ENCODE measurements at places on chromosomes 4 and X.
A peak's percentile ranks its signal among the peaks of the same experiment; 100 is the strongest.

DNA sequence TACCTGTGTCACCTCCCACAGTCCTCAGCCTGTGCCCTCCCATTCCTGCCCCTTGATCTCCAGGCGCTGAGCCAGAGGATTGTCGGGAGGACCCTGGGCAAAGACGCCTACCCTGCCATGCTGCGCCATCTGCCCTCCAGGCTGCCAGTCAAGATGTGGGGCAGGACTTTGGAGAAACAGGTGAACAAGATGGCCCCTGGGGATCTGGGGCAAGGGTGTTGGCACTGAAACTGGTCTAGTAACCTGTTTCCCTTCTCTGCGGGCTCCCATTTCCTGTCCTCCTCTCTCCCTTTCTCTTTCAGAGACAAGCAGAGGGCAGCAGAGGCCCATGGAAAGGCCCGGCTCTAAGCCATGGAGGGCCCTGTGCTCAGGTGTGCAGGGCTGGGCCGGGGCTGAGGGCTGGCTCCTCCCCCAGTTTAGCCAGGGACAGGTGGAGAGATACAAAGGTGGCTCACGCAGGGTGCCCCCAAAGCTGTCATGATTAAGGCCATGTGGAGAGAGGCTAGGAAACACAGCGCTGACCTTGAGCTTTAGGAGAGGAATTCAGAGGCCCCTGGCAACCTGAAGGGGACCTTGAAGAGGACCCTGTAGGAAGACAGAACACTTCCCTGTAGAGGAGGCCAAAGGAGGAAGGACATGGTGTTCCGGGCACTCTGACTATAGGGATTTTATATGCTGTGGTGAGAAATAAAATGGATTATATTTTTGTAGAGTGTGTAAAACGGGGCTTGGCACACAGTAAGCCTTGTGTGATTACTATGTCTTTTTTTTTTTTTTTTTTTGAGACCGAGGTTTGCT lies at the start of gene GLOD5:
TSS of gene GLOD5 (plus strand) at position 74 of the 798 bp plus-strand sequence. CDS start at position 118, 44 bp downstream.
- no peak for DNase-seq

- DNase-seq, result no peak
These were observed 11.2 kb upstream of the CXCR3 start for GRCh38 chrX:71629467-71629866.

- no peak for DNase-seq
These were observed 166.8 kb downstream of the SHROOM3 start for GRCh38 chr4:76601791-76602190.

DNA sequence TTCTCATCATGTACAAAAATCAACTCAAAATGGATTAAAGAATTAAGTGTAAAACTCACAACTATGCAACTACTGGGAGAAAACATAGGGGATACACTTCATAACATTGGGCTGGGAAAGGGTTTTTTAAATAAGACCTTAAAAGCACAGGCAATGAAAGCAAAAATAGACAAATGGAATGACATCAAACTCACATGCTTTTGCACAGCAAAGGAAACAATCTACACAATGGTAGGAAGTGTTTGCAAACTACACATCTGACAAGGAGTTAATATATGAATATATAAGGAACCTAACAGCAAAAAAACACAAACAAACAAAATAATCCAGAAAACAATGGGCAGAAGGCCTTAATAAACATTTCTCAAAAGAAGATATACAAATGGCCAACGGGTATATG lies 57.9 kb downstream of the FREM3 start:
- no peak for DNase-seq

- no peak for DNase-seq
These were observed 64.3 kb downstream of the SCML2 start for GRCh38 chrX:18290200-18290599.

- DNase-seq, result no peak
These were observed 83.8 kb downstream of the FAM53A start for GRCh38 chr4:1600211-1600780.

DNA sequence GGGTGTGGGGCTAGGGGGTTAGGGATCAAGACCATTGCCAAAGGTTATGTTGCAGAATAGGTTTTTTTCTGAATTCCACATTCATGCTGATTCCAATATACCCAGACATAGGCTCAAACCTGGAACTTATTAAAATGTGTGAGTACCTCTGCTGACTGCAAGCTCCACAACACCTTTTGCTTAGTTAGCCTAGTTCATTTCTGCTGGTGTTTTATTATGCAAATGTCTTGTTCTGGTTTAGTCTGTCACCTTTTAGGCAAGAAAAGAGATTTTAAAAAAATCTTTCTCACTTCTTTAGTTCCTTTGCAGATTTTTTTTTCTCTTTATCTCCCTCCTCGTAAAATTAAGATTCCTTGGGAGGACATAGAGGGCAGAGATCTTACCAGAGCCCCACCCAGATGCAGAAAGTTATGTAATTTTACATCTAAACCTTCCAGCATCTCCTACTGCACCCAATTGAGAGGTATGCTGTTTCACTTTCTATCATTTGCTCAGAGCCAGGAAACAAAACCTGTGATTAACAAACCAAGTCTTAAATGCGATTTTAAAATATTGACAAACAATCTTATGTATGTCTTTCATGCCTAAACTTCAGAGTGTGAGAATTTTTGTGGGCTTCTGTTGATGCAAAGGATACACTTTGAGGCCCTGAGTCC lies 190.7 kb upstream of the CLNK start:
- no peak for DNase-seq

DNA sequence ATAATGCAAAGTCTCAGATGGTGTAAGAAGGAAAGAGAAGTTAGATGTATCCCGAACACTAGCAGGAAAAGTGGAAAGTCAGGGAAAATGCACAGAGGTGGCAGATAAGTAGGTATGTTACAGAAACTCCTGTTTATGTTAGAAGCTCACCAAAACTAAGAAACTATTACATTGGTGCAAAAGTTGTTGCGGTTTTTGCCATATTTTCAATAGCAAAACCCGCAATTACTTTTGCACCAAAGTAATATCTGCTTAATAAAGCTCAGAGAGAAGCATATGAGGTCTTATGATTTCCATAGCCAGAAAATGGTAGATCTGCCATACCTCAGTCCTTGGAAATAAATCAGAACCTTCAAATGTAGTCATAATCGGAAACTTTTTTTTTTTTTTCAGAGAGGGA lies 1035.6 kb downstream of the PCDH7 start:
- DNase-seq, result no peak

- no peak for DNase-seq
These were observed 51.7 kb downstream of the TMEM154 start for GRCh38 chr4:152628128-152628527.

- DNase-seq, result no peak
These were observed 7.5 kb downstream of the P2RY4 start for GRCh38 chrX:70252491-70252890.

- no peak for DNase-seq
These were observed 43.7 kb upstream of the UGT2A3 start for GRCh38 chr4:68995292-68995691.

DNA sequence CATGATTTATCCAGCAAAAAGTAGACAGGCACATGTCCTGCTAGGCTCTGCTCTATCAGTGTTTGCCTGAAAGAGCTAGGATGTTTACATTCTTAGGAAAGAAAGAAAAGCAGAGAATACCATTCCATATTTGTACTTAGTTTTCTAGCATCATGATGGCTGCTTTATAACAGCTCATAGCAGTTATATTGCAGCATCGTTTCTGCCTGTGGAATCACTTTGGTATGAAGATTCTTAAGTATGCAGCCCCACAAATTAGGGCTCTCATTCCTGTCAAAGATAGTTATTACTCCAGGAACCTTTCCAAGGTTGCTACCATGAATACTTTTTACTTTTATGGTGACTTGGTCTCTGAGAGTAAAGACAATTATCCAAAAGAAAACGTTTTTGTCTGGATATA lies 119.0 kb upstream of the MYOZ2 start:
- DNase-seq, result no peak

GRCh38 chr4:181085557-181085956 lies 1157.6 kb upstream of the TENM3 start:
- DNase-seq, result no peak

DNA sequence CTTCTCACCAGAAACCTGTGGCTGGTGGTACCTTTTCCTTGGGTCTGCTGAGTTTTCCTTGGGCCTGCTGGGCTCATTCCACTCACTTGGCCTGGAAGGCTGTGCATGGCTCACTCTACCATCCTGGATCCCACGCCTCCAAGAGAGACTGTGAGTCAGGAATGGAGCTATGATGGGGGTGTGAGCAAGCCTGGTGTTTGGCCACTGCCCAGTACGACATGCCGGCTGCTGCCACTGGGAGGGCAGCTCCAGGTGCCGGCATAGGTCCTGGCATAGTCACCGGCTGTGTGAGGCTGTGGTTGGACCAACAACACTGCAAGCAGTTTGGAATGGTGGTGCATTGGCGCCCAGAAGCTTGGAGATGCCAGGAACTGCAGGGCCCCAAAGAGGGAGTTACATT lies 721.7 kb downstream of the PCDH18 start:
- no peak for DNase-seq

- no peak for DNase-seq
These were observed 7.0 kb upstream of the CRMP1 start for GRCh38 chr4:5899881-5900280.

DNA sequence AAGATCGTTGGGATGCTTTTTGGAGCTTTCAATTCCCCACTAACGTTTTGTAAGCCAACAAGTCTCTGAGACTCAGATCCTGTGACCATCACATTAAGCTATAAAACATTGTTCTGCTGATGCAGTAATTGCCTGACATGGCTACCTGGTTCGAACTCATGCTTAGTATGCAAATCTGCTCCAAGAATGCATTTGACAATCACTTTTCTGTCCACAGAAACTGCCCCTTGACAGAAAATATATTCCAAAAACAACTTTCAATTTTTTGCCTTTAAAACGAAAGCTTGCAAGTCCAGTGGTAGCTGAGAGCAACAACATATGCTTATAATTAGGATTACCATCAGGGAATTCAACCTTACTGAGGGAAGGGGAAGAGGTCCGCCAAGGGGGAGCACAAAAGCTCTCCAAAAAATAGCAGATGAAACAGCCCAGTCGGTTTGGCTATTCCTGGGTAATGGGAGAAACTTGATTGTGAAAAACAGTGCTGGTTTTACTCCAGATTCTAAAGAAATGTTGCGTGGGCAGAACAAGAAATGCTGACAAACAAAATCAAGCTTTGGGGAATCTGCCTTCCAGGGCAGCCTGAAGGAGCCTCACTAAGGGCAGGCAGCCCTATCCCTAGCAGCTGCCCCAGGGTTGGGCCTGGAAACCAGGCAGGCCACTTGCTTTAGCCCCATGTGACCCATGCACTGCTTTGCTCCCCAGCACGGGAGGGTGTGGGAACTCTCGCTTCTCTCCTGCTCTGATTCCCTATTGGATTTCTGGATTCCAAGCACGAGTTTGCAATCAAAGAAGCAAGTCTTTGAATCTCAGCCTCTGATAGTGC lies 160.7 kb upstream of the LDB2 start:
- no peak for DNase-seq

GRCh38 chrX:133921764-133922389 lies 63.5 kb downstream of the GPC3 start:
- peak; percentile 1 for DNase-seq

GRCh38 chr4:168870004-168870403 lies 140.1 kb downstream of the CBR4 start:
- no peak for DNase-seq

GRCh38 chr4:161900110-161900509 lies 263.7 kb downstream of the FSTL5 start:
- no peak for DNase-seq

GRCh38 chr4:53235547-53235946 lies 130.3 kb downstream of the SCFD2 start:
- DNase-seq, result no peak

DNA sequence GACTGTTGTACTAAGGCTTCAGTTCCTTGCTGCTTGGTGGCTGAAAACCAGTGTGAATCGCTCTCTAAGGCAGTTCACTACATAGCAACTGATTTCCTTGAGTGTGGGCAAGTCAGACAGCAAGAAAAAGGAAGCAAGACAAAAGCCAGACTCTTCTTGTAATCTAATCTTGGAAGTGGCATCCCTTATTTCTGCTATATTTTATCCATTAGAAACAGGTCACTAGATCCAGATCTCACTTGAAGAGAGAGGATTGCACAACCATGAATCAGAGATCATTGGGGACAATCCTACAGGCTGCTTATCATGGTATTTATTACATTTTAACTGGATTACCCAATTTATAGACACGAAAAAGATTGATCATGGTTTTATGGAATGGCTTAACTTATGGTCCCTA lies 684.5 kb downstream of the GRID2 start:
- DNase-seq, result no peak

DNA sequence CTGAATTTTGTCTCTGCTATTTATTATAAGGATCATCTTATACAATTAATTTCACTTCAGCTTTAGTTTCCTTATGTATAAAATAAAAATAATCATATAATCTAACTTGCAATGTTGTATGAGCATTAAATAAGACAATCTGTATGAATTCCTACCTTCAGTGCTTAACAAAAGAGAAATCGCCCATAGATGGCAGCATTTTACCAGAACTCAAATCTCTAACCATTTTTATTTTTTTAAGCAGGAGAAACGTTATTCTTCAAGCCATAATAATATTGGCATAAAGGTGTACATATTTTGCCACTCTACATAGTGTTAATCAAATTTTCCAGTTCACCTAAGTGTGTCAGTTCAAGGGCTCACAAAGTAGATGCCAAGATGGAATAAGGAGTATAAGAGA lies 78.8 kb downstream of the TMEM47 start:
- DNase-seq, result no peak

DNA sequence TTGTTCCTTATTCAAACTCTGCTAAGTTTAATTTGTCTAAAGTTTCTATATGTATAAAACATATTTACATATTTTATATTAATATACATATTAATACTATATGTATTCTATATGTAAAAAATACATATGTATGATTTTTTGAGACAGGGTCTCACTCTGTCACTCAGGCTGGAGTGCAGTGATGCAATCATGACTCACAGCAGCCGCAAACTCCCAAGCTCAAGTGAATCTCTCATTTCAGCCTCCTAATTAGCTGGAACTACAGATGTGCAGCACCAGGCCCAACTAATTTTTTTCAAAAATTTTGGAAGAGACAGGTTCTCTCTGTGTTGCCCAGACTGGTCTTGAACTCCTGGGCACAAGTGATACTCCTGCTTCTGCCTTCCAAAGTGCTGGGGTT lies 684.9 kb downstream of the TRAM1L1 start:
- no peak for DNase-seq
